CMK (cell line): ENCODE measurements at places on chromosomes 11 and 22.

- DNase-seq: no peak
Measured at GRCh38 chr11:78022397-78023396, at the start of gene KCTD14. TSS of gene KCTD14 (minus strand) at chr11:78023276. CDS start at chr11:78023249, 27 bp downstream.

GRCh38 chr11:110339456-110340250 lies 43.2 kb upstream of the RDX start:
- no peak for DNase-seq

DNA sequence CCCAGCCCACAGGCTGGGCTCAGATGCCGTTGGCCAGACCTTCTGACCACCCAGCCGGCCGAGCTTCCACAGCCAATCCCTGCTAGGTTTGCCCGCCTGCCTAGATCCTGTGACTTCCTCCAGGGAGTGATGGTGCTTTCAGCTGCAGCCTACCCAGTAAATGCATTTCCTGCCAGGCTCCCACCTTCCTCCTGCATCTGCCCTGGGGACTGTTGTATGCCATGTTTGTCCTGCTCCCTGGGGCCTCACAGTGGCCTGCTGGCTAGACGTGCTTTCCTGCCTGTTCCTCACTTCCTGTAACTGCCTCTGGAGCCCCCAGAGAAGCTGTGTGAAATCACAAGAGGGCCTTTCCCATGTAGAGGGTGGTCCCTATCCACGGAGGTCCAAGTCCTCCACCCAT lies 86.2 kb downstream of the GALNT18 start:
- no peak for DNase-seq

DNA sequence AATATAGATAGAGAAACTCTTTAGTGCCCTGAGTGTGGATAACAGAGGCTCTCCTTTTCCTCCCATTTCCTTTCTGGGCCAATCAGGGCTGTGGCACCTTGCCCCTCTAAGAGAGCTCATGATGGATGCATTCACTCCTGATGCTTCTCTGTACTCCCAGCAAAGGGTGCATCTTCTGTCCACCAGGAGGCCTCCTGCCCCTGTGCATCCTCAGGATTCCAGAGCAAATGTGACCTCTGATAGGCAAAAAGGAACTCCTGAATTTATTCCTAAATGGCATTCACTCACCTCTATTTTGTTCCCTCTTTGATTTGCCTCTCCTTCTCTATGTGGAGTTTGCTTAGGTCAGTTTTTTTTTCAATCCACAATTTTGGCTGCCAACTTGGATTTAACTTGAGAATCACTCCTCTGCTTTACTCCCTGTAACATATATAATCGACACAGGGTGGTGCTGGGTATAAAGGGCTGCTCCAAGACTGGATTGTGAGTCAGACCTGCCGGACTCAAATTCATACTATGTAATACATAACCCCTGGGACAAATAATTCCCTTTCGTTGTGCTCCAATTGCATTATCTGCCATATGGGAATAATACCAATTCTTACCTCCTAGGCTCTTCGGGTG lies 1.1 kb upstream of the MRGPRX4 start:
- DNase-seq: no peak

DNA sequence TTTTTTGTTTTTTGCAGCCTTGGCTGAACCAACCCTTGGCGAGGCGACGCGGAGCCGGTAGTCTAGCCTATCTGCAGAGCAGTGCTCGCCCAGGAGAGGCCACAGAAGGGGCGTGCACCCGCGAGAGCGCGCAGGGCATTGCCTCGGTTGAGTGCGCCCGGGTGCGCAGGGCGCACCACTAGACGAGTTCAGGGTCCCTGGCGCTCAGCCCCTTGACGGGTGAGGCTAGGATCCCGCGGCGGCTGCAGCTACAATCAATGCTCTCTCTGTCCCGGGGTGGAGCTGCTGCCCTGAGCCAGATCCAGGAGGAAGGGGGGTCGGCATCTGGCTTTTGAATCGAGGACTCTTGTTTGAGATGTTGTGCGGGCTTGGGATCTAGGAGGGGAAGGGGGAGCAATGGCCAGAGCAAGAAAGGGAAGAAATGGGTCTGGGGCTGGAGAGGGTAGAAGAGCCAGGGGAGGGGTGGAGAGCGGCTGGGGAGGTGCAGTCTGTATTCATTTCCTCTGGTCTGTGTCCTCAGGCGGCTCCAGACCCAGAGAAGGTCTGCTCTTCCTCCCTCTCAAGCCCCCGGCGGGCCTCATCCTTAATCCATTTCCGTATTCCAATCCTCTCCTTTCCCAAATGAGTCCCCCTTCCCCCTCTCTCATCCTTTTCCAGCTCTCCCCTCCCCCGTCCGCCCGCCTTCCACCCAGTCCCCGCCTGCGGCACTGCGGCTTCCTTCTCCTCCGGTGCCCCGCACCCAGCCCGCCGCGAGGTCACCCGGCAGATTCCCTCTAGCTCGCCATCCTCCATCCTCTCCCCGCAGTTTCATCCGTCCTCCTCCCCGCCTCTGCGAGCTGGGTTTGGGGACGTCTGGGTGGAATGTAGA lies 797 bp downstream of the THY1 start:
- DNase-seq: no peak

DNA sequence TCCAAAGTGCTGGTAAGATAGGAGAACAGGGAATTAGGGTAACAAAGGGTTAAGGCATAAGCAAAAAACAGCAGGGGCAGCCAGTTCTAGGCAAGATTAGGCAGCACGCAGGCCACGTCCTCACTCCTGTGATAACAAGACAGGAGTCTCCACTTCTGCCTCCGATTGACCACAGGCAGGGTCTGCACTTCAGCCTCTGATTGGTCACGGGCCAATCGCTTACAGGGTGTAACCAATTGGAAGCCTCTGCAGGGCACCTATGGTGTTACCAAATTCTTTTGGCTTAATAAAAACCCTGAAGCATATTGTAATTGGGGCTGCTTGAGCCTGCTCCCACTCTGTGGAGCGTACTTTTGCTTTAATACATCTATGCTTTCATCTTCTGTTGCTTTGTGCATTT lies 12.2 kb upstream of the GSTP1 start:
- no peak for DNase-seq

DNA sequence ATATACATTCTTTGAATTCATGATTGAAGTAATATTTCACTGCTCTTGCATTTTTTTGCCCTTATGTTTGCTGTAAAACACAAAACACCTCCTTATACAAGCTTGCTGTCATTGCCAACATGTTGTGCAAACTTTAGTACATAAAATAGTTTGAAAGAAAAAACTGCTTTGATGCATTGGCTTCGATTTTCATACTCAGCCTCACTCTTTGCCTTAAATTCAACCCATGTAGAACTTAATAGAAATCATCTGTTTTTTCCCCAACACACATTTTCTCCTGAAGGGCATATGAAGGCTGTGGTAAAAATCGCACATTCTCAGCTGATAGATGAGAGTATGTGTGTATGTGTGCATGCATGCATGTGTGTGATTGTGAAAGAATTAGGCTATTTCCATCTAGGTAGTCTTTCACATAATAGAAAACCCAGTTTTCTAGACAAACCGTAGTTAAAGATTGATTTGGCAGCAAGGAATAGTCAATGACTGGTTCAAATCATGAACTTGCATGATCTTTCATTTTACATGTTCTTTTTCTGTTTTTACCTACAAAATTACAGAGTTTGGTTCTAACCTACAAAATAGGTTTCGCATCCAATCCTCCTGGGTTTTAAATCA lies 72.8 kb upstream of the MTMR2 start:
- no peak for DNase-seq

DNA sequence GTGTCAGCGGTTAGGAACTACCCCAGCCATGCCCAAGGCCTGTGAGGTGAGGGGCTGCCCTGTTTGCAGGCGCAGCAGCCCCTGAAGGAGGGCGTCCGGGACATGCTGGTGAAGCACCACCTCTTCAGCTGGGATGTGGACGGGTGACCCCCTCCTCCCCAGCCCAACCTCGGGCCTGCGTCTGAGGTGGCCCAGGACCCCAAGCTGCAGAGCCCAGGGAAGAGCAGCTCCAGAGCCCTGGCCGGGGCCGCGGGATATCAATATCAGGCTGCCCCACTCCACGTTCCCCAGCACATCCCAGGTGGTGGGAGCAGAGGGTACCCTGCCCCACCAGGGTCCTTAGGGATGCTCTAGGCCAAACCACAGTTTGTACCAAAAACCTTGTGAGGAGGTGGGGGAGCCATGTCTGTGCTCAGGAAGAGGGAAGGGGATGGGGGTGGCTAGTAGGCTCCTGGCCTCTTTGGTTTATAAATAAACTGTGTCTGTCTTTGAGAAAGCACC lies 39.3 kb downstream of the SGSM3 start:
- DNase-seq: no peak

- DNase-seq: peak; percentile 24
Measured at GRCh38 chr11:20397281-20397680, 9.8 kb downstream of the PRMT3 start.

- no peak for DNase-seq
Measured at GRCh38 chr11:76629116-76629852, 41.3 kb downstream of the LRRC32 start.

DNA sequence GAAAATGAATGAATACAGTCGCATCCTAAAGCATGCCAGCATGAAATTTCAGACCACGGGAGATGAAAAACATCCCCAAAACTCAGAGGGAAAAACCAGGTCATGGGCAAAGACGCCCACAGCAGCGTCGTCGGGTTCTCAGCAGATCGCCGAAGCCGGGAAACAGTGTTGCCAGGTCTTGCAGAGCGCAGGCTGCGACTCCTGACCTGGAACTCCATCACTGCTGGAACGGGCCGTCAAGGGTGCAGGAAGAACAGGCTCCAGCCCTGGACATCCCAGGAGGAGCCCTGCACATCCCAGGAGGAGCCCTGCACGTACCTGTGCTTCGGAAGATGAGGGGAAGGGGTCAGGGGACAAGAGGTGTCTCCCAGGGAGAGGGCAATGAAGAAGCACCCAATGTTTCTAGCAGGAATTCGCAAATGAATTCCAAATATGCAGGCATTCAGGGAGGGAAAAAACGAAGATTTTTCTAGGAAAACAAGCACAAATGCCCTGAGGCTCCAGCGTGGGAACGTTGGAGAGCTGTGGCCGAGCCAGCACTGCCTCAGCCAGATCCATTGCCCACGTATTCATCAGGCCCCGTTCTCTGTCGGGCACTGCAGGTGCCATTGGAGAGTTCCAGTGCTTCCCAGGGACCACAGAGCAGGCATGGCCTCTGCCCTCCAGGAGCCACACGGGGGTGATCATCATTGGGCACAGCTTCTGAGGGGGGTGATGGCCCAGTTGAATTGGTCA lies 1110.4 kb downstream of the BRD1 start:
- no peak for DNase-seq

- no peak for DNase-seq
Measured at GRCh38 chr11:43358279-43358800, 380 bp upstream of the TTC17 start.
